Endothelial cell of umbilical vein (primary cell): ENCODE measurements at places on chromosomes 5 and 9.

GRCh38 chr9:127780126-127780885, 1.8 kb upstream of the SH2D3C start:
- no peak for DNase-seq

GRCh38 chr9:132367613-132368313, 13.0 kb upstream of the SETX start:
- DNase-seq: no peak

- no peak for DNase-seq
These were observed 5.8 kb upstream of the CCL21 start for GRCh38 chr9:34715639-34716215.

GRCh38 chr9:117757561-117758190, 53.5 kb downstream of the TLR4 start:
- no peak for DNase-seq

DNA sequence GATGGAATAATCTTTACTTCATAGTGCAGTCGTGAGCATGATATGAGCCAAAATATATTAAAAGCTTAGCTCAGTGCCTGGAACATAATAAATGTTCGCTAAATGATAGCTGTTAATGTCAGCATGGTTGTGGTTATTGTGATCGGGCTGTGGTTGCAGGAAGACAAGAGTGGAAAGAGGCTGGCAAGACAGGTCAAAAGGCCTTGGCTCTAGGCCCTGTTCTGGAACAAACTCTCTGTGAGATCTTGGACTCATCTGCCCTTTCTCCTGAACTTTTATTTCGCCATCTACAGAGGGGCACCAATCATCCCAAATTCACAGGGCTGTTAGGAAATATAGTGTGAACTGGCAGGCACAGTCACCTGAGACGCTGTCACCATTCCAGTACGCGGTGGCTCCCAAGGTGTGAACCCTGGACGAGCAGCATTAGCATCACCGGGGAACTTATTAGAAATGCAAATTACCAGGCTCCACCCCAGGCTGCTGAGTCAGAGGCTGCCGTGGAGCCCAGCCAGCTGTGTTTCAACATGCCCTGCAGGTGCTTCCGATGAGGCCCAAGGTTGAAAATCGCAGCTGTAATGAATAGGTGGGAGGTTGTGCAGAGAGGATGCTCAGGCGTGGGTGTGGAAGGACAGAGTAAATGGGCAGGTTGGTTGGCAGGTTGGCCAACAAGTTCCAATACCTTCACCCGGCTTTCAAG, 50.2 kb upstream of the SAP30L start:
- DNase-seq: no peak

DNA sequence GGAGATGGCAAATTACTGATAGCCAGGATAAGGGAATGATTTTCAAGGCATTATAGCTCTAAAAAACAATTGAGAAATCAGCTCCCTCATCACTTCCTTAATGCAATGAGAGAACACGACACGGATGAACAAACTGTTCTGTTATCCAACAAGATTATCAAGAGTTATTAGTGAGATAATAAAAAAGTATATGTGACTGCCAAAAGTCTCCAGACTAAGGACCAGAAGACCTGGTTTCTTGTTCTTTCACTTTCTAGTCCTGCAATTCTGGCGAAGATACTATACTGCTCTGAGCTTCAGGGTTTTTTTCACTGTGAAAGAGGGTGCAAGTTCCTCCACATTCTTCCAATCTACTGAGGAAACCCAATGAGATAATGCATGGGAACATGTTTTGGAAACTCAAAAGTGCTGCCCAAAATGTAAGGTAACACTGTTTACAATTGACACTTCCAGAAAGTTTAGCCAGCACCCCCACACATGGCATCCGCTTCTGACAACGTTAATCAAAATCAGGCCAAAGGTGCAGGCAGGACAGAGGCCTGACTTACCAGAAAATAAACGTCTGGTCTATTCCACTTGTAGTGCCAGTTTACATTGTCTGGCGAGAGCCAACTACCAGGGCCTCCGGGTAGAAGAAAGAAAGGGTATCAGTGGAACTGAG, 254.2 kb downstream of the DOCK8 start:
- DNase-seq: no peak

DNA sequence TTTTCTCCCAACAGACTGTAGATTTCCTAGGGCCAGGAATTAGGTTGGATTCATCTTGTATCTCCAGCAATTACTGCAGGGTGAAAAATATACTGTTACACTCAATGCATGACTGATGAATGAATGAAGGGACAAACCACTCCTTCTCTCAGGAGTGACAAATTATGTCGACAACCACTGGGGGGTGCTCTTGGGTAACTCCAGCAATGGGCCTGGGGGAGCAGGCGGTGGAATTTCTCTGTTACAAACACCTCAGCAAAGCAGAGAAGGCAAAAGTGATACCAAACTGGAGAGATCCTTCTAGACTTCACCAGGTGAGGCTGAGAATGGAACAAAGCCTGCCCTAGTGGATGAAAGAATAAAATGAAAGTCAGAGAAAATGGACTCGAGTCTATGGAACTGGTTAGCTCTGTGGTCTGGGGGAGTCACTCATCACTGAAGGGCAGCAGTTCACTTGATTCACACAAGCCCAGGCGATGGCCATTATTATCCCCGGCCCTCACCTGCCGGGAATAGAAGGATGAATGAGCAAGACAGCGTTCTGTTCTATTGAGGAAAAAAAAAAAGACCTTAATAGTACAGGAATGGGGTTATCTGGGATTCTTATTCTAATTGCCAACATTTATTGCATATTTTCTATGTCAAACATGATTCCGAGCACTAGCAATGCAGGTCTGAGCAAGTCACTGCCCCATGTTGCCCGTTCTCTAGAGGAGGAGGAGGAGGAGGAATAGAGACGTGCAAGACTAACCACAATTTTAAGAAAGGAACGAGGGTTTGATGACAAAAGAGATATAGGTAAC, 341.1 kb downstream of the ASTN2 start:
- DNase-seq: no peak

GRCh38 chr9:114078021-114078780, at the start of gene AMBP:
TSS of gene AMBP (minus strand) at chr9:114078300. CDS start at chr9:114078209, 91 bp downstream.
- DNase-seq: no peak

- peak; percentile 83 for DNase-seq
These were observed 213.3 kb downstream of the CDK5RAP2 start for GRCh38 chr9:120366644-120367019.

DNA sequence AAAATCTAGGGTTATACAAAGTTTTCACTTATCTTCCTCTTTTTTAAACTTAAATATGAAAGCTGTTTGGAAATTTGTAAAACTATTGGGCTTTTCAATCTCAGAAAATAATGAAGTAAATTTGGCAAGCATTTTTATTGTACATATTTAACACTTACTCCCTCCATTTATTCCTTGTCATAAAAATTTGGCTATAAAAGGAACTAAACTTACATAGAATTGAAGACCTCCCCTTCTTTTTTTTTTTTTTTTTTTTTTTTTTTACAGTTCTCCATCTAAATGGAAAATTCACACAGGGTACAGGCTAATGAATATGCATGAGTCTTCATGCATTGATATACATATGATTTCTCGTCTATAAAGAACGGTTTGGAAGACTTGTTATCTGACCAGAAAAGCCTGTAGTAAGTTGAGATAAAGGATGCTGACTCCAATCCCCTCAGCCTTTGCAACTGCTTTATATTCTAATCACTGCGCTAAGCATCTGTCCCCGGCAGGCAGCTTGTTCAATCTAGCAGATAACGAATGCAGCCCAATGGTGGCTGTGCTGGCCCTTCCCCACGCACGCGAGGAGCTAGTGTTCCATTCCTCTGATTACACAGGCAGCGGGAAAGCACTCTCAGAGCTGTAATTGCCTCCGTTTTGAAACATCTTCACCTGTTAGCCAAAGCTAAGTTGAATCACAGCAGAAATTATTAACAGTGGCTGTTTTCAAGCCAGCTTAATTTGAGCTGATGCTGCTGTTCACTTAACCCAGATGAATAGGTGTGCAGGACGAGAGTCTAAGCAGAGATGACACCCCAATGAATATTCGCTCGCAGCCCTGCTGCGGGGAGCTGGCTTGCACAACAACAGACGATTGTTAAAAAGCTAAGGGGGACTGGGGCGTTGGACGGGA, 453.8 kb upstream of the ZNF608 start:
- peak; percentile 13 for DNase-seq
